ENCODE measurements at places on chromosomes 11 and 22.
A peak's percentile ranks its signal among the peaks of the same experiment; 100 is the strongest.

DNA sequence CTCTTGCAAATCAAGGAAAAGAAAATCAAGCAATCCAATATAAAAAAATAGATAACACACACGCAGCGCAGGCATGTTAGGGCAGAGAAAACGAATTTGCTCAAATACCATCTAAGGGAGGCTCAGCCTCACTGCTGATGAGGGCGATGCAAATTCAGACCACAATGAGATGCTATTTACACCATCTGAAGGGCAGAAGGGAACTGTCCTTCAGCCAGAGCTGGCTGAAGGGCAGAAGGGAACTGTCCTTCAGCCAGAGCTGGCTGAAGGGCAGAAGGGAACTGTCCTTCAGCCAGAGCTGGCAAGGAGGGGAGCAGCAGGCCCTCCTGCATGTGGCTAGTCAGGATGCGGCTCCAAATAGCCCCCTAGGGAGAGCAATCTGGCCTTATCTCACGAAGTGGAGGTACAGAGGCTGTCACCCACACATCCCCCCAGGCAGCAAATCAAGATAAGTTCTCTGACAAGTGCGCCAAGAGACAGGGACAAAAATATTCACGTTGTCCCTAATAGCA is 7.6 kb upstream of the SLC39A13 start:
- no peak for DNase-seq

GRCh38 chr11:58774164-58774593 is 42.4 kb upstream of the GLYAT start:
- DNase-seq = no peak

DNA sequence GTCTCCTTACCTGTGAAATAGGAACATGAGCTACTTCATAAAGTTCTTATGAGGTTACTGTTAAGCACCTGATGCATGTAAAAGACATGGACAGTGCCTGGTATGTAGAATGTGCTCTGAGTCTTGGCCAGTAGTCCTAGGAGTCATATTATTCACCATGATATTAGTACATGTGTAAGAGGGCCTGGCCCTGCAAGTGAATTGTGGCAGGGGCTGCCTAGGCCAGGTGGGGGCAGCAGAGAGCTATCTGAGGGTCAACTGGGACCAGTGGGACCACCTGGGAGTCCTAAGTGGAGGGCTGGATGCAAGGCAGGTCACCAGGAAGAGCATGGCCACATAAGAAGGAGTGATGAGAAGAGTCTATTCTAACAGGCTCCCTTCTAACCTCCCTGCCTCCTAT is 529.5 kb downstream of the SOX6 start:
- DNase-seq = no peak

- peak; percentile 40 for DNase-seq
These were observed 23.3 kb downstream of the ARL14EP start for GRCh38 chr11:30346068-30346688.

DNA sequence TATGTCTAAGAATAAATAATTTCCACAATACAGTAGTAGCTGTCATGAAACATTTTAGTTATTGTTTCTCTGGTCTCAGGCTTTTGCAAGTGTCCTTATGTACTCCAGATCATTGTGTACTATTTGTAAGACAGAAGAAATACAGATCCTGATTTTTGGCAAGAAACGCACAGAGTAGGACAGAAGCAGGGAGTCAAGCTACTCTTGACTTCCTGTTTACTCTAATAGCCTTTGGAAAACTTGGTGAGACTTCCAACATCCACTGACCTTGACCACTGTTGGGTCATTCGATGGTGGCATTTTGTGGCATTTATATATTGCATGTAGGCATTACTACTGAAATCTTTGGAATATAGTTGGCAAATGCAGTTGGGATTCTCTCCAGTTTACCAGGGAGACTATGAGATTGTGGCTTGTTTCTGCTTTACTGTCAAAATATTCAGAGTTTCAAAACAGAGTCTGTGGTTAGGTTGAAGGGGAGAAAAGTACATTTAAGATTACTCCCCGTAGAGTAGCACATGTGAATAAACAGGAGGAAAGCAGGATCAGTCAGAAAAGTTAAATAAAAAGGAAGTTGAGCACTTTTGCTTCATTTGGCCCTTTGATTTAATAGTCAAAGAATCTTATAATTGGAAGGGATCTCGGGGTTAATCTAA is 726.1 kb upstream of the CCDC90B start:
- DNase-seq = no peak

GRCh38 chr11:69553416-69554357 is 72.2 kb downstream of the LINC01488 start:
- DNase-seq = no peak

- no peak for DNase-seq
These were observed 7.1 kb upstream of the DKK3 start for GRCh38 chr11:12015486-12015885.

DNA sequence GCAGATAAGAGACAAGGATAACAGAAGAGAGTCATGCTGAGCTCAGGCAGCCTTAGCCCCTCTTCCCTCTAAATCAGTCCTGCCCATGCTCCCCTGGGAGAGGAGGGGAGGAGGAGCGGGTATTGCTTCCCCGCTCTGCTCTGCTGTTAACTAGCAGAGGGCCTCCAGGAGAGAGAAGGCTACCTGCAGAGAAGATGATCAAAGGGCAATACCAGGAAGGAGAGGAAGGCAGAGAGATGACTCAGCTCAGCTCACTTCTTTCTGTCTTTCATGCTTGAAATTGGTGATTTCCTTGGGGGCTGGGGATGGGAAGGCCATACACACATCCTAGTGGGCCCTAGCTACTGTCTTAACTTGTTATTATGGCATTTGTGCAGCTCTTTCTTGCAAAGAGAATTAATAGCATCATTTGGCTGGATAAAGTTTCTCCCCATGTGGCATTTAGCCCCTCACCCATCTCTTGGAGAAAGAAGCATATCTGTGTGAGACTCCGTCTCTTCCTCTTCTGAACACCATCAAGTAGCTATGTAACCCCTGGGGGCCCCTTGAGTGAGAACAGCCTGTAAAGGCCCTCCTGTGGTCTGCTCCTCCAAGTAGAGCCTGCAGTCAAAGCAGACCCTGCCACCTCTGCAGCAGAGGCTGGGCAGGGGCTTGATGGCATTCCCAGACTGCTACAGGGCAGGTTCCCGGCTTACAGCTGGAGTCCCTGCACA is 33.4 kb upstream of the AMOTL1 start:
- no peak for DNase-seq

GRCh38 chr11:108115500-108116140 is 5.7 kb upstream of the ACAT1 start:
- peak; percentile 89 for DNase-seq

GRCh38 chr11:69230856-69231425 is 63.0 kb upstream of the MYEOV start:
- DNase-seq = no peak

- DNase-seq = no peak
These were observed 33.1 kb downstream of the ASCC2 start for GRCh38 chr22:29804985-29805384.

DNA sequence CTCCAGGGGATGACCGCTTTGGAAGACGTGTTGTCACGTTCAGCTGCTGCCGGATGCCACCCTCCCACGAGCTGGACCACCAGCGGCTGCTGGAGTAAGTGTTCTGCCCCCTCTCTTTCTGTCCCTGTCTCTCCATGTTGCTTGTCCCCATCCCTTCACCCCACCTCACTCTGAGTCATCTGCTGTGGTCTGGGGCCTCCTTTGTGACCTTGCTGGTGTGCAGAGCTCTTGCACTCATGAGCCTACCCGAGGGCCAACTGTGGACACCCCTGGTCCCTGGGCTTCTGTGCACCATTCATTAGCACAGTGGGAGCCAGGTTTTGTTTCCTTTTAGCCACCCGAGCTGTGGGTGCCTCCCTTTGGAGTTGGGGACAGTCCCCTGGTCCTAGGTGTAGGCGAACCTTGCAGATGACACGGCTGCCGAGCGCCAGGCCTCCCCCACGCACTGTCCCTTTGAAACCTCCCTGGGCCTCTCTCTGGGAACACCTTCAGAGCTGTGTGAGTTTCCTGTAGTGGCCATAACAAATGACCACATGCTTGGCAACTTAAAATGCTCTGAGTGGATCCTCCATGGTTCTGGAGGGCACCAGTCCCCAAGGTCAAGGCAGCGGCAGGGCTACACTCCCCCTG is 49.8 kb downstream of the ARHGAP8 start:
- DNase-seq = no peak

GRCh38 chr11:117479372-117479771 is 151.7 kb downstream of the CEP164 start:
- no peak for DNase-seq

DNA sequence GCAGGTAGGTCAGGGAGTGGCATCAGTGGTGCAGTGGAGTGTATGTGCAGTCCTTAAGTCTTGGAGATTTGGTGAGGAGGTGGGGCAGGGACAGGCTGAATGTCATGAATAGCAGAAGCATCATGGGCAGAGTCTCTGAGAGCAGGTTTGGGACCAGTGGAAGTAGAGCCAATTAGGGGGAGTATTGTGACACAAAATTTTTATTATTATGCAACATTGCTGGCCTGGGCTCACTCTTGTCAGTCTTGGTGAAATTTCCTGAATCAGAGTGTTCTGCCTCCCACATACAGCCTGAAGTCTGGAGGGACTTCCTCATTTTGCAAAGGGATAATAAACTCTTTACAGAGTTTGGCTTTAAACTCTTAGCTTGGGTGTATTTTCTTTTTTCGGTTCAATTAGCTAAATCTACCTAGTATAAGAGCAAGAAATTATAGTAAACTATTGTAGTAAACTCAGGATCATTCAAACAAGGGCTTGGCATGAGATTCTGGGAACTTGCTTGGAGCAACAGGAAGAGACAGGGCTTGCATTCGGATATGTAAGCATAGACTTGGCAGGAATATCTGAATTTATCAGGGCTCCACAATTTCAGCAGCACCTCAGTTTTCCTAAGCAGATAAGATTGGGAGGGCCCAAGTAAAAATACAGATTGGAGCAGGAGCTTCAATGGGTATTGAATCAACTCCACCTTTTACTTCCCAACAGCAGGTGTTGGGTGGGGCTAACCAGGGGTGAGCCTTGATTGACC is 67.7 kb downstream of the FDX1 start:
- no peak for DNase-seq

GRCh38 chr11:62088331-62088933 is 35.4 kb upstream of the INCENP start:
- DNase-seq = no peak

- DNase-seq = no peak
These were observed 177.5 kb downstream of the TMEM135 start for GRCh38 chr11:87215236-87215635.

DNA sequence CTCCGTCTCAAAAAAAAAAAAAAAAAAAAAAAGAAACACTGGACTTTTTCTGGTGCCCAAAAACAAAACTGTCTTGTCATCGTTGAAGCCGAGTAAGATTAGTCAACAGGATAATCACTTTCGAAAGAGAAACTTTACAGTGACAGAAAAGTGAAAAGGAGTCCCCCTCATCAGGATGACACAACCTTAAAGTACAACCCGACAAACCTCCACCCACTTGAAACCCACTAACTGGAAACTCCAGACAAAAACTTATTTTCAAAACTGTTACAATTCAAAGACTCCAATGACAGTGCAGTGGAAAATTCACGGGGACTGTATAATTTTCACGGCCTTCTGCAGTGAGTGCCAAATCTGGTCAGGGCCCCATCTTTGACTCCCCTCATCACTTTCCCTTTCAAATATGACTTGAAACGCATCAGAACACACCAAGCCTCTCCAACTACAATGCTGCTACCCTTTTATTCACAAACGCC is 1.3 kb downstream of the DENND5A start:
- DNase-seq = no peak

DNA sequence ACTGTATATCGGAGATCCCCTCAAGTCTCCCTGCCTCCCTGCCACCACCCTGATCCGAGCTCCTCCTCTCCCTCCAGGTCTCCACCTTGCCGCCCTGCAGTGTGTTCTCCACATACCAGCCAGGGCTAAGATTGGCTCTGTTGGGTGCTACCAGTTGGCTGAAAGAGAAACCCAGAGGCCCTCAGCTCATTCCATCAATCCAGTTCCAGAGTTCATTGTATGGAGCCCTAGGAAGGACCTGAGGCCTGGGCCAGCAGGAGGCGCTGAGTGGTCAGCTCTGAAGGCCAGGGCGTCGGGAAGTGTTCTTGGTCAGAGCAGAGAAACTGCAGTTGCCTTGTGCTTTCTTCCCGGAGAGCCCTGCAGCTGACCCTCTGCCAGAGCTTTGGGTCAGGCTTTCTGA is 2.2 kb upstream of the TOP3B start:
- no peak for DNase-seq

- DNase-seq = no peak
These were observed 11.2 kb upstream of the MIAT start for GRCh38 chr22:26646158-26646557.

DNA sequence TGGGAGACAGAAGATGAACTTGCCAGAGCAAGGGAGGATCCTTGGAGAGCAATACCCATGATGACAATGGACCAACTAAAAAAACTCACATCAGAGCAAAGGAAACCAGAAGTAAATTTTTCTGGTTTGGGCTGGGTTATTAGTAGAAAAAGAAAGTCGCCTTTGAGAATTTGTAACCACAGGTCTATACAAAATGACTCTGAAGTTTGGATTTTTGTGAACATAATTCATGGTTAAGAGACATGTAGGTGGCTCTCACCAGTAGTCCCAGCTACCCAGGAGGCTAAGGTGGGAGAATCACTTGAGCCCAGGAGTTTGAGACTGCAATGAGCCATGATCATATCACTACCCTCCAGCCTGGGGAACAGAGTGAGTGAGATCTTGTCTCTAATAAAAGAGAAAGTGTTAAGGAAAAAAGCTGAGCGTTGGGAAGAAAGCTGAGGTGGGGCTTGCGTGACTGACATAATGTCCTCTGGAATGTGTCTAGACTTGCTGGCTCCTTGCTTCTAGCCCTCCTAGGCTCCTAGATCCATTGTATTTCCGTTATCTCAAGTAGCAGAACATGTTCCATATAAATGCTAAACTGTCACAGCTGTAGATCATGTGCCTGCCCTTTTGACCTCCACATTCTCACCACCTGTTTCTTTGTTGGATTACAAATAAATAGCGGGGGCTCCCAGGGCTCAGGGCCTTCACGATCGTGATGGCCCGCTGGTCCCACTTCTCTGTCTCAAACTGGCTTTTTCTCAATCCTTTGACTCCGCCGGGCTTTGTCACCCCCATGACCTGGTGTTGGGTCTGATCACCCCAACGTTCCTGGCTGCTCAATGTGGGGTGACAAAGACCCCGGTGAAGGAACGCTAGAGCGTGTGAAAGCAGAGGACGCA is 56.2 kb upstream of the SC5D start:
- DNase-seq = peak; percentile 12

DNA sequence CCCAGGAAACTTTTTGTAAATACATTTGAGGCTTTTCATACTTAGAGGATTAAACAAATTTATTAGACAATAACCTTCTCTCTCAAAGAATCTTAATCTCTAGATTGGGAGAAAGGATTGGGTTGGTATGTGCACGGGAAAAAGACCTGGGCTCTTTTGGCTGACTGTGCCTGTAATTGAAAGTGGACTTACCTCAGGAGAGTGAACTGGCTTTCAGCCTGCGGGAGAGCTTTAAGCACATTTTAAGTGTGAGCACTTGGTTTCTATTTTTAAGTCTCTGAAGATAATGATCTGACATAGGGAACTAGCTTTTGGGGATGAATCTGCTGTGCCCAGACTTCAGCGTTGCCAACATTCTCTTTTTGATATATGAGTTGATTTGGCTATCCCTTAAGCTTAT is 35.8 kb downstream of the UVRAG start:
- no peak for DNase-seq

GRCh38 chr11:82458761-82459160 is 274.9 kb downstream of the FAM181B start:
- DNase-seq = peak; percentile 10

- DNase-seq = no peak
These were observed at the start of gene PARVA for GRCh38 chr11:12377106-12377823. Gene PARVA (plus strand): TSS chr11:12377571. CDS start chr11:12377648, 77 bp downstream.

- no peak for DNase-seq
These were observed 10.7 kb upstream of the SMIM38 start for GRCh38 chr11:69145050-69145380.

GRCh38 chr22:38645430-38645829 is 10.8 kb downstream of the FAM227A start:
- DNase-seq = no peak

All from NCI-H774 (cell line).